ENCODE measurements at places on chromosomes 3 and 15.

DNA sequence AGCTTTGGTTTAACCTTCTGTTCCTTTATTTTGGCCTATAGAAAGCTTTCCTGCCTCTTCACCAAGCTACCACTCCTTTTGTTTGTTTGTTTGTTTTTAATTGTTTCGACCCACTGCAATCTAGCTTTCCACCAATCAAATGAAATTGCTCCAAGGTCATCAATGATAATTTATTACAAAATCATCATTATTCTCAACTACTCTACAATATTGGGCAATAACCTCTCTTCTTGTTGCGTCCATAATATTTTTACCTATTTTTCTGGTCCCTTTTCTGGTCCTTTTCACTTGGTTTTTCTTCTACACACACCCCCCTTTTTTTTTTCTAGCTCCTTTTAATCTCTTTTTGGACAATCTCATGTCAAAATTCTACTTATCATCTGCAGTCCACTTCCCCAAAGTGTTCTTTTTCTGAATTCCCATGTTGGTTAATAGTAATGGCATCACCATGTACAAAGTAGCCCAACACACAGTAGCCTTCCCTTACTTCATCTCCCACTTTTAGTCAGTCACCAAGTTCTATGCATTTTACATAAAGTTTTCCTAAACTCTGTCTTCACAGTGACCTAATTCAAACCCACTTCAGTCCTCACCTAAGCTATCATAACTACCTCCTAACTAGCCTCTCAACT is 11.0 kb upstream of the ANKRD28 start:
- DNase-seq, result no peak

- DNase-seq, result no peak
Measured at GRCh38 chr3:82939491-82940097, 1178.1 kb upstream of the GBE1 start.

DNA sequence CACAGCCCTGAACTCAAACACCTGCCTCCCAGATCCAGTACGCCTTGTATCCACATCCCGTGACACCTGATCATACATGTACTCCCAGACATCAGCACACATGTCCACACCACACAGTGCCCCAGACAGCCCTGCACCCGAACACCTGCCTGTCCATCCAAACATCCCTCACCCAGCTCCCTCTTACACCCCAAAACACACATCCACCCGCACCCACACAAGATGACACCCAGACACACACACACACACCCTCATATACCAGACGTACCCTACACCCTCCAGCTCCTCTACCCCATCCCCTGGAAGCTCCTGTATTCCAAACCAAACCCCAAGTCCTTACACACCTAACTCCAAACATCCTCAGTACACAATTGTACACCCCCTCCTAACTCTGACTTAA is 735 bp downstream of the CAMK1 start:
- DNase-seq, result no peak

DNA sequence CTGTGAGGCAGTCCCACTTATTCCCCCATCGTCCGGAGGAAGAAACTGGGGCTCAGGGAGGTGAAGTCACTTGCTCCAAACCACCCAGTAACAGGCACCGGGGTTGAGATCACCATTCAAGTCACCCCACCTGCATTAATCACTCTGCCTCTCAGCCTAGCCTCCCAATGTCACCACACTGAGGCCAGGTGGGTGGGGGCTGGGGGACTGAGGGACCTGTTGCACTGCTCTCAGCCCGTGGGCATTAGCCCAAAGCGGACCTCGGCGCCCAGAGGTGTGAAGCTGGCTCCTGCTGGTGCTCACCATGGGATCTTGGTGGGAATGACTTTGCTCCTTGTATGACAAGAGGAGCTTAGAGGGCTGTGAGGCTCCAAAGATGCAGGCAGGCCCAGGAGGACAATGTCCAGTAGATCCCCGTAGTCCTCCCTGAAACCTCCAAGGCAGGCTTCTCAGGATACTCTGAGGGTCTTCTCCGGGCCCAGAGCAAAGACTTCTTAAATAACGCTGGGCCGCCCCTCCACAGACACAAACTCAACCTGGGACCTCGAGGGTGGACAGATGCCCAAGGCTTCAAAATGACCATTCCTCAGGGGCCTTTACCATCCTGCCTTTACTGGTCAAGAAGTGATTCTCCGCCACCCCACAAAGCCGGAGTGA is 1.7 kb downstream of the NT5DC2 start:
- peak; percentile 16 for DNase-seq
